ENCODE measurements at places on chromosomes 12 and 14.

DNA sequence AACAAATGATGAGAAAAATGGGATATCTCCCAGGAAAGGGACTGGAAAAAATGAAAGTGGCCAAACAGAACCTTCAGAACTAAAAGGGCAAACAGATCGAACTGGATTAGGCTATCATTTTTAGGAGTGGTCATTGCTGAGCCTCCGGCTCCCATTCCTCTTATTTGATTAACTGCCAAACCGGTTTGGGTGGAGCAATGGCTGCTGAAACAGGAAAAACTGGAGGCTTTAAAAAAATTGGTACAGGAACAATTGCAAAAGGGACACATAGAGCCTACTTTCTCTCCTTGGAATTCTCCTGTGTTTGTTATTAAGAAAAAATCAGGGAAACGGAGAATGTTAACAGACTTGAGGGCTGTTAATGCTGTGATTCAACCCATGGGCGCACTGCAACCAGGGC, 49.7 kb downstream of the TNFAIP2 start:
- no peak for DNase-seq

GRCh38 chr14:61644834-61645233, 50.5 kb upstream of the HIF1A start:
- DNase-seq = no peak

- no peak for DNase-seq
Observed at GRCh38 chr14:89641495-89642175, 224.6 kb upstream of the FOXN3 start.

- no peak for DNase-seq
Observed at GRCh38 chr12:6753772-6754356, 923 bp upstream of the MLF2 start.

DNA sequence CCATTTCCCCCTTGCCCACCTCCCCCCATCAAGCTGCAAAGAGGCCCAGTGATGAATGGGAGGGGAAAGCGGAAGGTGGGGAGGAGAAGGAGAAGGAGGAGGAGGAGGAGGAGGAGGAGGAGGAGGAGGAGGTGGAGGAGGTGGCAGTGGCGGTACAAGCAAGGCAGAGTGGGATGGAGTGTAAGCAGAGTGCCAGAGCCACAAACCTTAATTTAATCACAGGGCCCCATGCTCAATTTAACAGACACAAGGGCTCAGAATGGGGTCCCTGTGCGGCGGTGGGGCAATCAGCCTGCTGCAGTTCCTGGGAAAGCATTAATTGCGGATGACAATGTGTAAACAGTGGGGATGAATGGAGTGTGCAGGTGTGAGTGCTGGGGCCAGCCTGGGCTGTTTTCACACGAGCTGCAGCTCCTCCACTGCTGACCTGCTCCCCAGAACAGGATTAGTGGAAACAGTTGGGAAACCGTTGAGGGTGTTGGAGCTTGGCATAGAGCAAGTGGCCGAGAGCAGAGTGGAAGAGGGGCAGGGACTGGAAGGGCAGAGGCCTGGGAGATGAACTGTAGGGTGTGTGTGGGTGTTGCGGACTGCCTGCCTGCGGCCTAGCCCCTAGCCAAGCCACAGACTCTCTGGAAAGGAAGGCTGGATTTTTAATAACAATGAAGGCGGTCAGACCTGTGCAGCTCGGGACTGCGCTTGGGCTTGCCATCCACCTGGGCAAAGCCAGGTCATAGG, 36.4 kb upstream of the SMOC1 start:
- no peak for DNase-seq

DNA sequence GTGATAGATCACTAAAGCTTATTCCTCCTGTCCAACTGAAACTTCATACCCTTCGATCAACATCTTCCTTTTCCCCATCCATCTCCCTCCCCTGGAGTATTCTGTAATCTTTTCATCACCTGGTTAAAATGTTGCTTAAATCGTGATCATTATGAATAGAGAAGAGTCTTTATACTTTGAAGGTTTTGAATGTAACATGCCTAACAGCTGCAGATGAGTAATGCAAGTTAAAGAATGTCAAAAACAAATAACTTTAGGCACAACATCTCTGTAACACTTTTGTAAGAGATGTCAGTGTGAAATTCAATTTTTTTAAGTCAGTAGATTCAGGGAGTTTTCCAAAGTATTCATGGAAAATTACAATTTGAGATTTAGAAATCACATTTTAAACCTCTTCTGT, 25.0 kb downstream of the RXYLT1 start:
- DNase-seq = no peak

- no peak for DNase-seq
Observed at GRCh38 chr14:104144911-104145825, 6.8 kb downstream of the KIF26A start.

DNA sequence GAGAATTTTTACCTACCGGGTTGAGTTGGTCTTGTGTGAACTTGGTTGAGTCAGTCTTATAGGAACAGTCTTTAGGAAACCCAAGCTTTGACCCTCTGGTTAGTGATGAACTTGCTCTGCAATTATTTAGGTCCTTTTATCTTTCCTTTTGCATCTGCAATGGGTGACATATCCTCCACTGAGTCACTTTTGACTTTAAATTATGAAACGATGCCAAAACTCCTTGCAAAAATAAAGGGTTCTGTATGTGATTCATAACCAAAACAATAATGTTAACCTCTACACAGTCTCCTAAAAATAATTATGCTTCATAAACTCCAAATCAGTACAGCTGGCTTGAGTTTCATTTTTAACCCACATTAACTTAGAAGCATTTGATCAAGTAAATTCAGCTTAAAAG, 979.4 kb downstream of the GALC start:
- no peak for DNase-seq

- DNase-seq = no peak
Observed at GRCh38 chr12:27229367-27229766, 14.7 kb upstream of the STK38L start.

DNA sequence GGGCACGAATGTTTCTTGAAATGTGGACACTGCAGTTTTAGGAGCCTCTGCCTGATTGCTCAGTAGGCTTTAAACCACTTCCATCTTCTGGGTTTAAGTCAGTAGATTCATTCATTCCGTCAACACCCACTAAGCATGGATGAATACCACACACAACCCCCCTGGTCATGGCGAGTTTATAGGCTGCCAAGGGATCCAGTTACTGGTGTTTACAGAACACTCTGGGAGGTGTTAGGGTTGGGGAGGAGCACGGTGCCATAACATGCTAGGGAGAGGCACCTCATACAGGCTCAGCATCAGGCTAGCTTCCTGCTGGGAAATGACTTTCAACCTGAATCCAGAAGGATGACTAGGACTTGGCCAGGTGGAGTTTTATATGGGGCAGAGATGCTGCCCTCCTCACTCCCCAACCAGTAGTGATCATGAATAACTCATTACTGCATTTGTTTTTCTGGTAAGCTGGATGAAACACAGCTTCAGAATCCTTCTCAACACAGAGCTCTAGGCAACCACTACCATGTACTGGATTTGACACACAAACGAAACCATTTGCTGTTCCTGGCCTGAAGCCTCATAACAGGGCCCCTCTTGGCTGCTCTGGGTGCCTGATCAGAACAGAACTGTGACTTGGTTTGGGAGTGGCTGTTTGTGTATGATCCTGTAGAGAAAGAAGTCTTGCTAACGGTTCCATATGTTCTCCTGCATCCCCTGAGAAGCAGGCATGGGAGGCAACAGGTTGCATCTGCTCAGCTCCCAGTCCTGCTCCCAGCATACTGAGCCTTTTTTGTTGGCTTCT, 47.9 kb downstream of the FBXW8 start:
- DNase-seq = no peak

DNA sequence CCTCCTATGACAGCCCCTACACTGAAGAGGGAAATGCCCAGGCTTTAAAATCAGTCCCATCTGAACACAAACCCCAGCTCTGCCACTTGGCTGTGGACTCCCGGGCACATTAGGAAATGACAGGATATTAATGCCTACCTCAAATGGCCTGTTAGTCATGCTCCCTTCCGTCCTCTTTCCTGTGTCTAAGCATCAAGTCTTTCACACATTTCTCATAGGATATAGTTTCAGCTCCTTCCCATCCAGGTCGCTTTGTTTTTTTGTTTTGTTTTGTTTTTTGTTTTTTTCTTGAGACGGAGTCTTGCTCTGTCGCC, 16.1 kb downstream of the PLEK2 start:
- no peak for DNase-seq

DNA sequence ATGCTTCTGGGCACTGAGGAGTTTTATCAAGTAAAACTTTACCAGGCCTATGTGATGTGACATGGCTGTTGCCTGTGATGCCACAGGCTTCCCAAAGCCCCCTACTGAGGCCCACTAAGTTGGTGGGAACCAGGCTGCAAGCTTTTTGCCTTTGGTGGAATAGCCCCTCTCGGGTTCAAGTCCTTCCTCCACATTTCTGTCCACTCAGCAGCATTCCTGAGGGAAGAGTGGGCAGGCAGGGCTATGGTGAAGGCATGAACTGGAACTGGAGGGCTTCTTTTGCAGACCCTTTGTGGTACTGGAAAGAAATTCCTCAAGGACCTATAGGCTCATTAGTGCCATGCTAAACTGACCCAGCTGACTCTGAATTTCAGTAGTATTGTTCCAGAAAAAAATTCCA, 48.5 kb downstream of the WDR20 start:
- DNase-seq = no peak

GRCh38 chr12:24081092-24081529, 131.6 kb upstream of the SOX5 start:
- no peak for DNase-seq

- DNase-seq = no peak
Observed at GRCh38 chr12:89194683-89195082, 157.6 kb downstream of the DUSP6 start.

DNA sequence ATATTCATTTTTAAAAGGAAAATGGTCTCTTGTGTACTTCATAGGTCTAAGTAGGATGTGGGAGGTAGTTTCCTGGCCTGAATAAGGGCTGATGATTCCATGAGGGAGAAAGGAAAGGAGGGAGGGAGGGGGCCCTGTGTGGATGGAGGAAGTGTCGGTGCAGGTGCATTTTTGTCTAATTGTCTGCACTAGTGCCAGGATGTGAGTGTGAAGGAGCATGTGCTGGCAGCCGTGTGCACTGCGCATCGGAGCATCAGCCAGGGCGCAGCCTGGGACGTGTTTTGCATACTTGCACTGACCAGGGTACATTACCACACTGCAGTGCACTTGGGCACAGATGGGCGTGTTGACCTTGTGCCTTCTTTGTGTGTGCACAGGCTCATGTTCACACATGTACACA, 29.2 kb downstream of the SMUG1 start:
- no peak for DNase-seq

DNA sequence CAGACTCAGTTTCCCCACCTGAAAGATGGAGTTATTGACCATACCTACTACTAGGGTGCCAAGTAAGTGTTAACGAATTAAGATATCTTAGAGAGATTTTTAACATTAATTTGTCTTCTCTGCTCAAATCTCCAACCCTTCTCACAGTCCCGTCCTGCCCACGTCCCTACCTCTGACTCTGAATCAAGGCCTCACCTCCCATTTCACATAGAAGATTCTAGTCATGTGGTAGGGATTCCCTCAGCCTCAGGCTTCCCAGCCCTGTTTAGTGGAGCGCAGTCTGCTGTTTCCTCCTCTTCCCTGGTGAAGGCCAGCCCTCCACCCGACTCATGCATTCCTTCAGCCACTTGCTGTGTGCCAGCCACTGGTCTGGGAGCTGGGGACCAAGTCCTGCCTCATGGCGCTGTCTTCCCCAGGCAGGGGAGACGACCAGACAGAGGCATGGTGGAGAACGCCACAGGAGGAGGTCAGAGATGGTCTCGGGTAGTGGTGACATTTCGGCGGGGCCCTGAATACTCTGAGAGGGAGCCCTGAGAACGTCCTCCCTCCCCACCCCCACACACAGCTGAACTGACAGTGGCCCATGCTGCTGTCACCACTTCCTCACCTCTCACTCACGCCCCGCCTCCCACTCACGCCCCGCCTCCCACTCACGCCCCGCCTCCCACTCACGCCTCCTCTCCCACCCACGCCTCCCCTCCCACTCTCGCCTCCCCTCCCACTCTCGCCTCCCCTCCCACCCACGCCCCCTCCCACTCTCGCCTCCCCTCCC, 38.8 kb downstream of the TMEM63C start:
- no peak for DNase-seq

- DNase-seq = no peak
Observed at GRCh38 chr14:63941023-63941422, 88.2 kb downstream of the SYNE2 start.

DNA sequence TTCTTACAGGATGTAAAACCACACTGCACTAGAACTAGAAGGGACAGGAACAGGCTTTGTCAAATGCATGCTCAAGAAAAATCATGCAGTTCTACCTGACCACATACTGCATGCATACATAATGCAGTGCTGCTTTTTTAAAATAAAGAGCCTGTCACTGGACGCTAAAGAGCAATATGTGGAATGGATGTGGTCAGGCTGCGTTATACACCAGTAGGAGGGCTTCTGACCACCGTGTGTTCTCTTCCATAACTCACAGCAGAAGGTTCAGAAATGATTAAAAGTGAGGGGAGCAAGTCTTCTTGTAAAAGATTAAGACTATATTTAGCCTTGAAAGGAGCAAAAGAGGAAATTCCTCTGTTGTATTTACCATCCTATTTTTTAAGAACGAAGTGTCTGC, 392.0 kb downstream of the EMP1 start:
- DNase-seq = no peak

DNA sequence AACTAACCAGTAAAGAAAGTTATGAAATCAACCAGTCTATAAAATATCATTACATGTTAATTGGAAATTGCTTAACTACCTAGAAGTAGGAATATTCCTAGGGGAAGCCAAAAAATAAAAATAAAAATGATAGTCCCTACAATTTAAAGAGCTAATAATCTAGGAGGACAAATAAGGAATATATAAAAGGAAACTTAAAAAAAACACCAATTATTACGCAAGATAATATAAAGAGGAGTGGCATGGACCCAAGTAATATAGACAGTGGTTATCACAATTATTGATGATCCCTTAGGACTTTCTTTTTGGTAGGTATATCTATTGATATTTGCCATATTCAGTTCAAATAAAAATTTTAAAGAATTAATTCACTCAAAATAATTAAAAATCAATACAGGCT, 498.7 kb downstream of the SOX5 start:
- DNase-seq = no peak

- no peak for DNase-seq
Observed at GRCh38 chr12:102682366-102683289, 202.3 kb upstream of the IGF1 start.

- no peak for DNase-seq
Observed at GRCh38 chr12:91513313-91513712, 330.7 kb upstream of the DCN start.

DNA sequence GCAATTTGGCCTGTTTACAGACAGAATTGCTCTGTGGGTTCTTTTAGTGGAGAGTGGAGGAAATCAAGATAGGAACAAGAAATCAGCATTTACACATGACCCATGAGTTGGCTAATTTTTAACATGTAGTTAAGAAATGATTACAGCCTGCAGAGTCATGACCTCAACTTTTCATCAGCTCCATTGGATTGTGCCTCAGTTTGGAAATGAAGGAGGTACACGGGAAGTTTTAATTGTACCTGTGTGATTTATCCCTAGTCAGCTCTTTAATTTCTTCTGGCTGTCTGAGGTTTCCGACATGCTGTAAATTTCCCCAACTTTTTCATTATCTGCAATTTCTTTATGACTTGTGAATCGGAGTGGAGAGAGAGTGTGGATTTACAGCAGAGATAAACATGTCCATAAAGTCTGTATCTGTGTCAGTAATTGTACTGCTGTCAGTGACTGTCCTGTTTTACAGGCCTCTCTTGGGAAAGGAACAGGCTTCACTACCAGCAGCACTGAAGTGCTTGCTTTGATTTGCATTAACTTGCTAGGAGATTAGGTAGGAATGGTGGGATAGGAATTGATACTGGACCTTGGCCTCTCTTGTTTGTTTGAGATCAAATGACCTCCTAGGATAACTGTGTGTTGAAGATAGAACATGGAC, 49.2 kb downstream of the LIN52 start:
- DNase-seq = no peak

GRCh38 chr12:98073610-98074009, 441.8 kb upstream of the TMPO start:
- no peak for DNase-seq

All from MG63 (cell line).